ENCODE measurements at places on chromosomes 2 and 18.

GRCh38 chr18:58186258-58186948 lies 142.4 kb downstream of the NEDD4L start:
- DNase-seq, result no peak

DNA sequence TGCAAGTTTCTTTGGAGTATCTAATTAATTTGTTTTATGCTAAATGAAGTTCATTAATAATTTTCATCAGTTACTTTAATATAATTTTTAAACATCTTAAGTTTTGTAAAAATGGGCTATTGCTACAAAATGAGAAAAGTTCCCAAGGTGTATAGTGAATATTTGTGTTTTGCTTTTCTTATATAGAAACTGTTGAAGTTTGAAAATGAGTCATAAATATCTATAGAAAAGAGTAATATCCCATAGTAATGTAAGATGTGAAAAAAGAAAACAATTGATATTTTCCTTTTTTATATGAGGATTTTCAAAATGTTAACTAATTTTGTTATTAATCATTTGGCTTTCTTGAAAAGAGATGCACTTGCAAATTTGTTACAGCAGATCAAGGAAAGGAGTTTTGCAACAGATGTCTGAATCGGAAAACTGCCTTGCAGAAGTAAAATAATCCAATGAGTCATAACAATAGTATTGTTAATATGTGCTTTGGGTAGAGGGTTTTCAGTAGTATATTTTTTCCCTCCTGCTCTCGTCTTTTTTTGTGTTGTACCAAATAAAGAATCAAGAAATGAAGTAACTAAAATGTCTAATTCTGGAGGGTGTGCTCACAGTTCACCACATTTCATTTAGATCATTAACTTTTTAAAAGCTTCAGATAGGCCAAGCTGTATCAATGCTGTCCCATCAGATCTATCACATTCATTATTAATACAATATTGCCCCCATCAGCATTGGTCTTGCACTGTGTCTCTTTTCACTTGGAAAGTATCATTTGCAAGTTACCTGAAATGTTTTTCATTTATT lies 15.5 kb downstream of the DUSP19 start:
- no peak for DNase-seq

DNA sequence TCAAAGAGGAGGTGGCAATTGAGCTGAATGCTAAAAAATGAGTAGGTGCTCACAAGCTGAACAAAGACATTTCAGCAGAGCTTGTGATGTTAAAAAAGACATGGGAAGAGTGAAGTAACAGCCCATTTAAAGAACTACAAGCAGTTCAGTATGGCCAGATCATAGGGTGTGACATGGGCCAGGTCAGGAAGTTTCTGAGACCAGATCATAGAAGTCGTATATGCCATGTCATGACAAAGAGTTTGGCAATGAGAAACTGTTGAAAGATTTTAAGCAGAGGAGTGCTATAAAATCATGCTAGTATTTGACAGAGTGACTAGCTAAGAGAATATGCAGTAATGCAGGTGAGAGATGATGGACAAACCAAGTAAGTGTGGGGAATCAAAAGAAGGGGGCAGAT lies 7.3 kb upstream of the PELI1 start:
- DNase-seq, result no peak

- DNase-seq, result no peak
These were observed 1021.3 kb upstream of the GYPC start for GRCh38 chr2:125634662-125635061.

GRCh38 chr18:48376406-48376805 lies 32.8 kb downstream of the ZBTB7C start:
- no peak for DNase-seq

DNA sequence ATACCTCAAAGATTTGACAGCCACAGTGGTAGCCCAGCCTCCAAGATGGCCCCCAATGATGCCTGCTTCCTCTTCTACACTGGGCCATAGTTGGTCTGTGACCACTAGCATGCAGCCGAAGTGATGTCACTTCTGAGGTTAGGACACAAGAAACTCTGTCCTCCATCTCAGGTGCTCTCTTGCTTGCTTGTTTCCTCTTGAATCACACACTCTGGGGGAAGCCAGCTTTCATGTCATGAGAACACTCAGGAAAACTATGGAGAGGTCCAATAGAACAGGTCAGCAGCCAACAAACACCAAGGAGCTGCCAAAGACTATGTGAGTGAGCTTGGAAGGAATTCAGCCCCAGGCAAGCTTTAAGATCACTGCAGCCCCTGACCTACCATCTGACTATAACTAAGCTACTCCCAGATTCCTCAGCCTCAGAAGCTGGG lies 3.3 kb upstream of the ADAM17 start:
- DNase-seq, result no peak

GRCh38 chr18:6441200-6441599 lies 26.5 kb upstream of the L3MBTL4 start:
- DNase-seq, result no peak

- no peak for DNase-seq
These were observed 73.6 kb downstream of the VWA3B start for GRCh38 chr2:98160554-98160953.

DNA sequence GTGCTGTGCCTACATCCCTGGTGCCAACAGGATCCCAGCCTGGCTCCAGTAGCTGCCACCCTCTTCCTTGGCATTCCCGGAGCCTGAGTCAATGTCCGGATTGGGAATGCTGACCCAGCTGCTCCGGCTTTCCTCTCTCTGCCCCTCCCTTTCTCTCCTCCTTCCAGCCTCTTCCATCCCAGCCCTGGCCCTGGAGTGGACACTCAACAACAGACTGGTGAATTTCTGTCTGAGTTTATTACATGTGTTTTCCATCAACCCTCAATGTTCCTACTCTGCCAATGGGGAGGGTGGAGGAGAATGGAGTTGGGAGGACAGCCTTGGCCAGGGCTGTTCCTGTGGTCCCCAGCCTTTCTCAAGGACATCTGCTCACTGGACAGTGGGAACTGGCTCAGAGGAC lies 917 bp upstream of the PRKAG3 start:
- no peak for DNase-seq

- no peak for DNase-seq
These were observed 249.0 kb downstream of the EXOC6B start for GRCh38 chr2:72576861-72577260.

GRCh38 chr2:197057959-197058358 lies 131.5 kb upstream of the PGAP1 start:
- DNase-seq, result no peak

DNA sequence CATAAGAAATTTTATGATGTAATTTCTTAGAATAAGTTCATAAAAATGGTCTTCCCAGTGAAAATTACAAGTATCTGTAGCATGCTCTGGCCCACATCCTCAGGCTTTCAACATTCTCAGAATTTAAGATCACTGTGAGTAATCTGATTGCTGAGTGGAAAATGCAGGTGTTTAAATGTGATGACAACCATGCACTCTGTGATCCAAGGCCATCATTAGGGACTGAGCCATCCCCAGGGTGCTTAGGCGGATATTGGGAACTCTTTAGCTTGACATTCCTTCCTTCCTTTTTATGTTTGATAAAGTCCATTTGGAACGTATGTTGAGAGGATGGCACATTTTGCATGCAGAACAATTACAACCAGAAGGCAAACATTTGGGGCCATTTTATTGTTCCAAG lies 95.5 kb downstream of the ARL4C start:
- DNase-seq, result no peak

- no peak for DNase-seq
These were observed 68.7 kb upstream of the EDAR start for GRCh38 chr2:109057686-109058085.

GRCh38 chr18:23068570-23069310 lies 66.5 kb upstream of the CABLES1 start:
- DNase-seq, result no peak

DNA sequence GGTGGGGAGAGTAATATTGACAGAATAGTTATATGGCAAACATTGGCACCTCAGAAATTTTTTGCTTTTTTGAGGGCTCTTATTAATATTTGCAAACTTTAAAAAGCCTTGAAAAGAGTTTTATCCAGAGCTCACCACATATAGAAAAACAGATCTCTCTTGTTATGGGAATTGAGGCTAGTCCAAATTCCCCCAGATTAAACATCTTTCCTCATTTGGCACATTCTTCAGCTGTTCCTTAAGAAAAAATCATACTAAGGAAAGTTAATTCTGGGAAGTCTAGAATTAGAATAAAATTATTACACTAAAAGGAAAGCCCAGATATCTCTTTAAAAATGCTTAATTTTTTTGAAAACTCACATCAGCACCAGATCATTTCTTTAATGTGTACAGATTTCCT lies 5.6 kb downstream of the TFPI start:
- no peak for DNase-seq

DNA sequence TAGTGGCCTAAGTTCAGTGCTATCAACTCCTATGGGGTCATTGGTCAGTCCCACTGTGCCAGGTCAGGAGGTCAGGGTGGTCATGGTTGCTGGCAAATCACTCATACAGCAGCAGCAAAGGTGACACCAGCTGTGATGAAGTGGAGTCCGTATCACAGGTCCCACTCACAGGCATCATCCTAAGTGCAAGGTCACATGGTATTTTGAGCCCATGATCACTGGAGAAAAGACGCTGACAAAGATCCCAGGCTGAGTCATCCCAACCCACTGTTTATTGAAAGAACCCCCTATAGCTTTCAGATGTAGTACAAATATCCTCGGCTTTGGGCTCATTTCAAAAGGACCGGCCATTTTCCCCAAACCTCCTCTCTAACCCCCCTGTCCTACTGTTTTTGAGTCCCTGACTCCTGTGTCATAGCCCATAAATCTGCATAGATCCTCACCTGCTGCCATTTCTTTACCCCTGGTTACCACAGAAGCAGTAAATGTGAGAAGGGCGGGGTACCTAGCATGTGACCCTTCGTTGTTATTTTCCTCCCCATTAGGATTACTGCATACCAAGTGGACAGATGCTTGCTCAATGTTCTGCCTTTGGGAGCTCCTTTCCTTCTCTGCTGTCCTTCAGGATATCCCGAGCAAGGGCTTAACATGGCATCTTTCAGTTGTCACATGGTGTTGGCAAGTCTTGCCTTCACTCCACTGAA lies 107.7 kb downstream of the COL6A3 start:
- no peak for DNase-seq

GRCh38 chr18:77650799-77651385 lies 401.2 kb downstream of the GALR1 start:
- DNase-seq, result peak; percentile 87

GRCh38 chr2:186695081-186695756 lies 1.4 kb downstream of the FAM171B start:
- no peak for DNase-seq

- DNase-seq, result peak; percentile 72
These were observed 52.7 kb downstream of the TAF1B start for GRCh38 chr2:9895669-9896590.

GRCh38 chr18:57843386-57843785 lies 40.3 kb upstream of the ATP8B1 start:
- no peak for DNase-seq

- DNase-seq, result no peak
These were observed 103.9 kb upstream of the DCC start for GRCh38 chr18:52236131-52236530.

- no peak for DNase-seq
These were observed 951.7 kb upstream of the CNTNAP5 start for GRCh38 chr2:123073371-123073770.

DNA sequence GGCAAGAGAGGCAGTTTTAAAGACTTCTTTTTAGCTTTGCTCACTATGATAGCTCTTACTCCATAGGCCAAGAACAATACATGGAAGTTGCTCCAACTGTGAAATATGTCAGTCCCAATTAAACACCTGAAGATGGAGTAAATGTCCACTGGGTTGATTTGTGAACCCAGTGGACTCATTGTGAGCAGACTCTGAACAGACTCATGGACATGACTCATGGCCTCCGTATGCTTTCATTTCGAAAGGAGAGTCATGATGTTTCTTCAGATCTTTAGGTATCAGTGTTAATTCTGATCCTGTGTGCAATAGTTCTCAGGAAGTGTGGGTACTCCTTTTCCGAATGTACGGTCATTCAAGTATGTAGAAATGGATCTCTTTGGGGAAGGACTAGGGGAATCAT lies 5.4 kb upstream of the CWC22 start:
- no peak for DNase-seq

GRCh38 chr2:121884078-121884477 lies 128.6 kb downstream of the TSN start:
- no peak for DNase-seq

All from stomach (tissue), 19 donors.